ENCODE measurements at places on chromosomes 11 and 22. TPM values are rescaled to one million over a fixed set of nuclear protein-coding genes. Genes with fewer than 3 reads are reported as not detected.

- DNase-seq, result no peak
These were observed 459.3 kb downstream of the OPCML start for GRCh38 chr11:133072858-133073582.

GRCh38 chr11:45876401-45876800, 9.1 kb upstream of the MAPK8IP1 start:
- no peak for DNase-seq

DNA sequence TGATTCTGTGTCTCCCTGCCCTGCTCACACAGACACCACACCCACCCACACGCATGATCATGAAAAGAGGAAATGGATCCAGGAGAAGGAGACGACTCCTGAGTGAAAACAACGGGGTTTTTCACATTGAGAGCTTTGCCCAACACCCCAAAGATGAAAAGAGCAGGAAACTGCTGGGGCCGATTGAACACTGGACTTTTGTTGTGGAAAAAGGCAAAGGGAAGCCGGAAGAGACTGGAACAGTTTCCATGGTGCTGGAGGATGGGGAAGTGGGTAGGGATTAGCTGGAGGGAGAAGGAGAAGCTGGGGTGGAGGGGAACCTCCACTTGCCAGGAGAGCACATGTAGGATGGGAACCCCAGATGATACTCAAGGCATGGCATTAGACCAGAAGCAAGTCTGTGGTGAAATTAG, 5.2 kb upstream of the SLC43A3 start:
- no peak for DNase-seq

RAPSN gene
- 0.49 TPM for polyA plus RNA-seq

APOL3 gene
- polyA plus RNA-seq, result 16.7 TPM

Measured in renal pelvis (tissue), 12 donors.